H7 (cell line): ENCODE measurements at places on chromosomes 16 and 17.

DNA sequence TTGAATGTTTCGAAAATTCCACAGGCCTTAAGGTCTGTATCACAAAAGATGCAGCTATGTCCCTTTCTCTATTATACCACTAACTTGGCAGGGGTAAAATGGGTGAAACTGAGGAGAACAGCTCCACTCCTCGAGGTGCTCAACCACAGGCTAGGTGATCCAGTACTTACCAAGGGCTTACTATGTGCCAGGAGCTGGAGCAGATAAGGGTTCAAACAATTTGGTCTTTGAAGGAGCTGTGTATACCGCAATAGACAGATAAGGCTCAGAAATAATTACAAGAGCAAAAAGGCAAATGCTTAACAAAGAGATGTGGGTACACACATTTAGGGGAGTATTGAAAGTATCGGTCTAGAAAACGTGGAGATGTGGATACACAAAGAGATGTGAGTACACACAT is 1.5 kb downstream of the XPO6 start:
- DNase-seq = no peak

GRCh38 chr16:89290472-89290871 is 73.0 kb downstream of the ZNF778 start:
- peak; percentile 82 for DNase-seq

GRCh38 chr17:1724869-1725641 is 551 bp downstream of the WDR81 start:
- DNase-seq = peak; percentile 90

- DNase-seq = no peak
Measured at GRCh38 chr16:1001096-1001495, 19.5 kb downstream of the SOX8 start.

DNA sequence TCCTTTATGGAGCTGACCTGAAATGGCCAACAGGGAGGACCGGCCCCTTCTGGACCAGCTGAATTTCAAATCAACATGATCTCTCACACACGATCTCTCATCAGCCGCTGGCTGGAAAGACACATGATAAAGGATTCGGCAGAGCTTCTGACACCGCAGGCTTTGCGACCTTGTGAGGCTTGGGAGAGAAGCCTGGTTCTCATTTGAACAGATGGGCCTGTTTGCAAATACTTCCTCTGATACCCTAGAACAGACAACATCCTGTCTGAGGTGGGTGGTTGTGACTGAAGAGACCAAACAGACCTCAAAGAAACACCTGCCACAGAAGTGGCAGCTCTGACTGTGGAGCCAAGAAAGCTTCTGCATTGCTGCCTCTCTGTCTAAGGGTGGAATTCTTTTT is 77.9 kb upstream of the SDK2 start:
- DNase-seq = no peak

- no peak for DNase-seq
Measured at GRCh38 chr16:75323198-75323597, 71.8 kb upstream of the BCAR1 start.

DNA sequence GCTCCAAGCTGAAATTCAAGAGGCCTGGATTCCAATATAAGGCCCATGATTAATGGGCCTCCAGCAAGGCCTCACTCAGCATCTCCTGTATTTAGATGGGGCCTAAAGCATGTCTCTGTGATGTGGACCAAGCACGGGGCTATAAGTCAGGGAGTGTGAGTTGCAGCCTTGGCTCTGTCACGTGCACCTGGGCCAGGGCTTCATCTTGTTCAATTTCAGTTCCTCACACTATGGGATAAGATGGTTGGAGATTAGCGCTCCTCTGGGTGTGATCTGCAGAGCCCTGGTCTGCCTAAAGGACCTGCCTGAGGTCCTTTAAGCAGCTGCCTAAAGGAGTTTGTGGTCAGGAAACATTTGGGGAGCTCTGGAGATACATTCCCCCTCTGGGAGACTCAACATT is 25.2 kb downstream of the KLHL36 start:
- no peak for DNase-seq

GRCh38 chr17:8574687-8575086 is 55.8 kb downstream of the MYH10 start:
- no peak for DNase-seq

DNA sequence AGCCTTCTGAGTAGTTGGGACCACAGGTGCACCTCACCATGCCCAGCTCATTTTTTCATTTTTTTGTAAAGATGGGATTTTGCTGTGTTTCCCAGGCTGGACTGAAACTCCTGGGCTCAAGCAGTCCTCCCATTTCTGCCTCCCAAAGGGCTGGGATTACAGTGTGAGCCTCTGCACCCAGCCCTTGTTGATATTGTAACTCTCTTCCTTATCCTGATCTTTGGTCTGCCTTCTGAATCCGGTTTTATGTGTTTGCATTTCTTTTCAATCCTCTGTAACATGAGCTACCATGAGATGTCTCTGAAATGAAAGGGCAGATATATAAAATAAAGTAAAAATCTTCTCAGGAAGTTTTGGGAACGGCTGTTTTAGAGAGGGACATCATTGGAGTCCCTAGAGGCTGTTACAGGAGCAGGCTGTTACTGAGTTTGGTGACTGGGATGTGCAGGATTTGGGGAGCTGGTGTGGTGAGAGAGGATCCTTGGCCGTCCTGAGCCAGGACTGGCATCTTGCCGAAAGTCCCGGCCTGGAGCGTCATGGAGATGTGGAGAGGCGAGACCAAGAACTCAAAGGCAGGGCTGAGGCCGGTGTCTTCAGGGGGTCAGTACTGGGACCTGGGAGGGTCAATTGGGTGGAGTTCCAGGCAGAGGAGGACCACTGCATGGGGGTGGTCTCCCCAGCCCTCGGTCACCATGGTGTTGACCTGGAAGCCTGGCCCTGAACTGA is 39.4 kb downstream of the ATP2C2 start:
- DNase-seq = no peak

DNA sequence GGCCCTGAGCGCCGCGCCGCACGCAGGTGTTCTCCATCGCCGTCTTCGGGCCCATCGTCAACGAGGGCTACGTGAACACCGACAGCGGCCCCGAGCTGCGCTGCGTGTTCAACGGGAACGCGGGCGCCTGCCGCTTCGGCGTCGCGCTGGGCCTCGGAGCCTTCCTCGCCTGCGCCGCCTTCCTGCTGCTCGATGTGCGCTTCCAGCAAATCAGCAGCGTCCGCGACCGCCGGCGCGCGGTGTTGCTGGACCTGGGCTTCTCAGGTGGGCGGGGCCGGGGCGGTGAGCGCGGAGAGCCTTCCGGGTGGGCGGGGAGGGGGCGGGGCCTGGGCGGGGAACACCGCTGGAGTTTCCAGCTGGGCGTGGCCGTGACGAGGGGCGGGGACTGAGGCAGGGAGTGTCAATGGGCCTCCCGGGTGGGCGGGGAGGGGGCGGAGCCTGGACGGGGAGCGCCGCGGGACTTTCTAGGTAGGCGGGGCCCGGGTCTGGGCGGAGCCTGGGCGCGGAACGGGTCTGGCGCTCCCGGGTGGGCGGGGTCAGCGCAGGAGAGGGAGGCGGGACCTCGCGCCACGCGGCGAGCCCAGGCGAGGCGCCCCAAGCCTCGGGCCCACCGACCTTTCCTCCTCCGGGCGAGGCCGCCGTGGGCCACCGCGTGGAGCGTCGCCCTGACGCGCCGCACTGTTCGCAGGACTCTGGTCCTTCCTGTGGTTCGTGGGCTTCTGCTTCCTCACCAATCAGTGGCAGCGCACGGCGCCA is 2.4 kb downstream of the SYNGR3 start:
- DNase-seq = peak; percentile 100

- DNase-seq = peak; percentile 56
Measured at GRCh38 chr16:29962344-29962994, 590 bp downstream of the TMEM219 start.

GRCh38 chr16:57029161-57030160 is 40.1 kb downstream of the NLRC5 start:
- peak; percentile 10 for DNase-seq

- DNase-seq = no peak
Measured at GRCh38 chr16:64455275-64455674, 666.6 kb downstream of the CDH11 start.

DNA sequence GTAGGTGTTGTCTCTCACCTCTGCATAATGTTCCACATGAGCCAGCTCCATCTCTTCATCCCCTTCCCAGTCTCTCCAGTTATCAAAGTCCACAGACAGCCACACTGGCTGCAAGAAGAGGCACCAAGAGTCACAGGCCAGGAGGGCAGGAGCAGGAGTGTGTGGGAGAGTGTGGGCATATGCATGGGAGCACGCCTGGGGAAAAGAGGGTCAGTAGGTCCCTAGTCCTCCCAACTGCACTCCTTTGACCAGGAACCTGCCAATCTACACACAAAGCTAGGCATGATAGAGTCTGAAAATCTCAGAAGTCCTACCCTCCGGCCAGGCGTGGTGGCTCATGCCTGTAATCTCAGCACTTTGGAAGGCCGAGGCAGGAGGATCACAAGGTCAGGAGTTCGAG is 7.3 kb upstream of the AARSD1 start:
- DNase-seq = no peak

GRCh38 chr16:49498264-49498663 is 124.7 kb downstream of the C16orf78 start:
- no peak for DNase-seq

DNA sequence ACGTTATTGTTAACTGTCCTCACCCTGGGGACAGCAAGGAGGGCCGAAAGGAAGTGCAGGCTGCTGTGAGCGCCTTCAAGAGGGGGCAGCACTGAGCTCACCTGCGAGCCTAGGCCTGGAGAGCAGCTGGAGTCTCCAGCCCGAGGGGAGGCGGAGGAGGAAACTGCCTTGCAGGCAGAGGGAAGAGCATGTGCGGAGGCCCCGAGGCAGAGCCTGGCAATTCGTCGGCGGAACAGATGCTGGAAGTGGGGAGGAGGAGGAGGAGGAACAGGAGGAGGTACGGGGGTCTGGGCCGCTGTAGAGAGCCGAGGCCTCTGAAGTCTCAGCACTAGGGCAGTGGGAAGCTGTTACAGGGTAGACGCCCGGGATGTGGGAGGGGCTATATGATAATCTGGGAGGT is 49.6 kb upstream of the PLCG2 start:
- peak; percentile 74 for DNase-seq

DNA sequence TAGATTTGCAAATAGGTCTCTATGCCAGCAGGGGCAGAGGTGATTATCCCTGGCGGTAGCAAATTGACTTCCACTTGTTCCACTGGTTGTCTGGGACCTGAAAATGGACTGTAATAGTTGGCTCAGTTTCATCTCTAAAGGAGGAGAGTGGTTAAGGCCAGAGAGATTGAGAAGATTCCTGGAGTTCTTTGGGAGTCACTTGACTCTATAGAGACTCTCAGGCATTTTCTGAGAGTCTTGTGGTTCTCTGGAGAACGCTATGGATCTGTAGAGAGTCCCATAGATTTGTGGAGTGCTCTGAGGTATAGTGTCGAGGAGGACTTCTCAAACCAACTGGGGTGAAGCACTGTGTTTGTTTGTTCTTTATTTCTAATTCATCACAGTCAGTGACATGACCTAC is 8.9 kb upstream of the PMP22 start:
- DNase-seq = no peak

DNA sequence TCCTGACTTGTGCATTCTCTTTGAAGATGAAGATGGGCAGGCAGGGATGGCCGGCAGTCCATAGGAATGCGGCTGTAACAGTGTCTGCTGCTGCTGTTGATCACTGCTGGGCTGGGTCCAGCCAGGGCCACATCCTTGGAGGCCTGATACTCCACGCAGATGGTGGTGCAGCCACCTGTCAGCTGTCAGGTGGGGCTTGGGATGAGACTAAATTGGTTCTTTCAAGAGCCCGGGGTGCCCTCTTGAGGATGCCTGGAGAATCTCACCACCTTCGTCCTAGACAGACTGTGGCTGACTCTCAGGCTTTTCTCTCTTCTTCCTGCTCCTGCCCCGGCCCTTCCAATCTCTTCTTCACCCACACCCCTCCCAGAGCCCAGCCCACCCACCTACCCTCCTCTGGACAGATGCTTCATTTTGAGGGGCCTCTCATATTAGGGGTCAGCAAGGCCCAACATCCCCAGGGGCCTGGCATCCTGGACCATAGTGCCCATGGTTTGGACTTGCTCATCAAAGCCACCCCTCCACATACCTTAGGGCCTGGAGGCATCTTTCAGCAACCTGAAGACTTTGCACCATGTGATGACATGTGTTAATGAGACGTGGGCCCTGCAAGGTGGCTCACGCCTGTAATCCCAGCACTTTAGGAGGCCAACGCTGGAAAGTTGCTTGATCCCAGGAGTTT is 19.1 kb downstream of the OSBPL7 start:
- DNase-seq = peak; percentile 92

DNA sequence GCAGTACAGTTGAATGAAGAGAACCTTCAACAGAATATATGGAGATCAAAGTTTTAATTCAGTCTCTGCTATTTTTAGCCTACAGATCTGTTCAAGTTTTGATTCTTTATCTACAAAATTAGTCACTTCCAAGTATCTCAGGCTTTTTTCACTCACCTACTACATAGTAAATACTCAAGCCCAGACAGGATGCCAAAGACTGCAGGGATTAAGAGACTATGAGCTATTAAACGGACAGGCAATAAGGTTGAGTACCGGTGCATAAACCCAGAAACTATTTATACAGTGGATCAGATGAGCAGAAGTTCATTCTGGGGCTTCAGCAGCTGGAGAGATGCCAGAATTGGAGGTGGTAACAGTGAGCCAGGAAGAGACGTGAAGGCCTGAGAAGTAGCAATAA is 18.7 kb upstream of the OR3A1 start:
- no peak for DNase-seq

GRCh38 chr16:13510425-13511151 is 409.4 kb upstream of the ERCC4 start:
- DNase-seq = peak; percentile 12

DNA sequence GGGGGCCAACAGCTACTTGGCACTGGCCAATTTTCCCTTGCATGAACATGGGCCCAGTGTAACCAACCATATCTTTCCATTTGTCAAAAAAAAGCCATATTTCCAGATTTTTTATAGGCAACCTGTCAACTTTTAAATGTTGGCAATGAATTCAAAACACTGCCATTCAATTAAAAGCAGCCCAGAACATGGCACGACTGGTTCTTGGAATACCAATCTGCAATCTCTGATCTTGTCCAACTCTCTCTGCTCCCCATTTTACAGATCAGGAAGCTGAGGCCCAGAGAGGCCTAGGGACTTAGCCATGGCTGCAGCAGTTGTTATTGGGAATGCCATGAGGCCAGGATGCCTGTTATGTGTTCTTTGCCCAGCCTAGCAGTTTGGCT is 8.9 kb upstream of the MEOX1 start:
- no peak for DNase-seq

DNA sequence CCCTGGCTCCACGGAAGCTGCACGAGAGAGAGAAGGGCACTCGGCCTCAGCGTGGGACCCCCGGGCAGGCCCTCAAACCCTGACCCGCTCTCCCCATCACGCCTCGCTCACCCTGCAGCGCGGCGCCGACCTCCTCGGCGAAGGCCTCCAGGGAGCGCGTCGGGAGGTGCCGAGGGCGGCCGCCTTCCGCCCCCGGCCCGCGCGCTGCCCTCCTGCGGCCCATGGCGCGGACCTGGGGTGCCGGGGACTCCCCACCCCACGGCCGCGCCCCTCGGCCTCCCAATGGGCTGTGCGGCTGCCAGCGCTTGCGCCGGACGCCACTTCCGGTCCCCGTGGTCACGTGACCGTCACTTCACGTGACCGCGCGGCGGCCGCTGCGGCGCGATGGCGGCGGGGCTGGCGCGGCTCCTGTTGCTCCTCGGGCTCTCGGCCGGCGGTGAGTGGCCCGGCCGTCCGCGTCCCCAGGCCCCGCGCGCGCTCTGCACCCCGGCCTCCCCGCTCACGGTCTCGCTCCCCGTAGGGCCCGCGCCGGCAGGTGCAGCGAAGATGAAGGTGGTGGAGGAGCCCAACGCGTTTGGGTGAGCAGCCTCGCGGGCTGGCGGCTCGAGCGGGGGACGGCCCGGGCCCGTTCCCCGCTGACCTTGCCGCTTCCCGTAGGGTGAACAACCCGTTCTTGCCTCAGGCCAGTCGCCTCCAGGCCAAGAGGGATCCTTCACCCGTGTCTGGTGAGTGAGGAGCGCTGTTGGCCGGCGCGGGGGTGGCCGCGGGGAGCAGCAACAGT is at the start of the genes GNPTG and TSR3:
Gene GNPTG (plus strand): TSS at position 350 of the 781 bp plus-strand sequence. CDS start 35 bp downstream, at position 385.
Gene TSR3 (minus strand): TSS at position 297 of the 781 bp plus-strand sequence. CDS start 74 bp downstream, at position 223.
- DNase-seq = peak; percentile 98
